Daoy (cell line): ENCODE measurements at places on chromosomes 4 and X. TPM values are rescaled to one million over a fixed set of nuclear protein-coding genes. Genes with fewer than 3 reads are reported as not detected.

GRCh38 chrX:21840193-21840545 is 752 bp downstream of the MBTPS2 start:
- DNase-seq: no peak

DNA sequence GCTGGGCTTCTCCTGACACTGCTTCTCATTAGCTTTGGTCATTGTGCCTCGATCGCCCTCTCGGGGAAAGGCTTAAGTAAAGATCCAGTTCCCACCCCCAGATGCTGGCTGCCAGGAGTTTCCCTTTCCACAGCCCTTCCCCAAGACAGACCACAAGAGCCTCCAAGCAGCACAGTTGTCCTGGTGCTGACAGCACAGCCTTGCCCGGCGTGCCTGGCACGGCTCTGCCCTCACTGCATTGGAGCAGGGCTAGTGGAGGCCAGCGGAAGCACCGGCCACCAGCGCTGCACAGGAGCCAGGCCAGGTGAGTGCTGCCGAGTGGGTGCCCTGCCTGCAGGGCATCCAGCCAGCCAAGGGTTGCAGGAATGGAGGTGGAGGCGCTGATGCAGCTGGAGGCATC is 9.7 kb upstream of the MSANTD1 start:
- no peak for DNase-seq

DNA sequence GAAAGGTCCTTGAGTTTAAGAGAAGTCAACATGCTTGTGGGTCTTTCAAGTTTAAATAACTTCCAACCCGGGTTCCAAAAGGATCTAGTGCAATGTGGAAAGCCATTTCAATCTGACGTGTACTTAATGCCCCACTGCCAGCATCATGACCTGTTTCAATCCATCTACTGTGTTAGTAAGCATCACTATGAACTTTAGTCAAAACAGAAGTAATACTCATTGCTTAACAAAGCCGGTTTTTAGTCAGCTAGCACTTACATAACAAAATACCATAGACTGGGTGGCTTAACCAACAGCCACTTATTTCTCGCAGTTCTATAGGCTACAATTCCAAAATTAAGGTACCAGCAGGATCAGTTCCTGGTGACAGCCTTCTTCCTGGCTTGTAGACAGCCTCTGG is 677.5 kb downstream of the DMD start:
- no peak for DNase-seq

GRCh38 chr4:126799971-126800574 is 832.7 kb upstream of the INTU start:
- no peak for DNase-seq

GRCh38 chr4:67587156-67587555 is 28.6 kb downstream of the STAP1 start:
- DNase-seq: no peak

GRCh38 chrX:123518791-123519190 is 214.1 kb downstream of the THOC2 start:
- DNase-seq: no peak

DNA sequence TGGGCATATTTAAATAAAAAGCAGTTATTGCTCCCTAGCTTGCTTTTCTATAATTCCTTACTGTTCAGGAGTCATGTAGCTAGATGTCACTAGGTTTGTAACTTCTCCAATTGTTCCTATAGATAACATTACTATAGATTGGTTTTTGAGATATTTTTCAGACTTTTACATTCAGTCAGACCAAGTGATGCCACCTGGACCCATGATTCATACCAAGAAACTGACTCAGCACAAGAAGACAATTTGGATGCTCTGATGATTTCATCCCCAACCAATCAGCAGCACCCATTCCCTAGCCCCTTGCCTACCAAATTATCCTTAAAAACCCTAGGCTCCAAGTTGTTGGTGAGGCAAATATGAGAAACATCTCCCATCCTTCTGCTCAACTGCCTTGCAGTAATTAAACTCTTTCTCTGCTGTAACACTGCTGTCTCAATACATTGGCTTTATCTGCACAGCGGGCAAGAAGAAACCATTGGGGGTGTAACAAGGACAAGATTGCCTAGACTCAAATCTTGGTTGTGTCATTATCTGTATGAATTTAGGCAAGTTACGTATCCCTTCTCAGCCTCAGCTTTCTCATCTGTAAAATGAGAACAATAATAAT is 11.8 kb upstream of the NEIL3 start:
- DNase-seq: no peak

The FRG1 gene
- 35.1 and 50.2 TPM in 2 replicates for total RNA-seq
